Nephron progenitor cell (in vitro differentiated cells): ENCODE measurements at places on chromosomes 13 and 19.

DNA sequence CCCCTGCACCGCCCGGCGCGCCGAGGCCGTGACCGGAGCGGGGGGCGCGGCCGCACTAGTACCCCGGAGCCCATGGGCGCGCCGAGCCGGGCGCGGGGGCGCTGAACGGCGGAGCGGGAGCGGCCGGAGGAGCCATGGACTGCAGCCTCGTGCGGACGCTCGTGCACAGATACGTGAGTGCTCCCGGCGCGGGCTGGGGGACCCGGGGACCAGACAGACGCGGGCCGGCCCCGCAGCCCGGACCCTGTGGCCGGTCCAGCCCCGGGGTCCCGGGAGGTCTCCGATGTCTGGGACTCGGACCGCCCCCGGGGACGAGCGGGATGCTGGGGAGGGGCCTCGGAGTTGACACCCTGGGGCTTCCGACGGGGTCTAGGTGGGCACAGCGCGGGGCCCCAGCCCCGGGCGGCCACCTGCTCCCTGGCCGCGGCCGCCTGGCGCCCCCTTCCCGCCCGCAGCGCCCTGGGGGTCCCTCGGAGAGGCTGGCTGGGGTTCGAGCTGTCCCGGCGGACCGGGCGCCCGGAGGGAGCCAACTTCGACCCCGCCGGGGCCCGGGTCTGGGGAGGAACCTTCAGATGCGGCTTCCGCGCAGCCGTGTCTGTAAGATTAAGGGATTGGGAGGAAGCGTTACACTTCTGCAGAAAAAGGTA lies 568 bp downstream of the ATP11A start:
- peak; percentile 64 for DNase-seq

- peak; percentile 18 for DNase-seq
Observed at GRCh38 chr13:20414546-20415305, 110.9 kb downstream of the CRYL1 start.

DNA sequence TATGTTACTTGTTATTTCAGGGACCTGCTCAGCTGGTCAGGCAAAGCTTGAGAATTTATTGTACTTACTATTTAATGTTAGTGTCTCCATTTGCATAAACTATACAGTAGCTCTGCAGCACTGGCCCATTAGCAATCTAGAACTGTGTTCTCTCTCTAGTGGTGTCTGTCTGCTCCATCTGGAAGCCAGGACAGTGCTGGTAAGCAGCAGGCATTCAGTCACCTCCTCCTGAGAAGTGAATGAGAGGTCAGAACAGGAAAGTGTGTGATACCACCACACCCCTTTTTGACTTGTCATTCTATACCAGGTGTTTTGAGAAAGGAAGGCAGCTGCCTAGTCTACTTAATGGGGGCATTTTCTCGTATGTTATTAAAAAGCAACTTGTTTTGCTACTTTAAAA lies 3.9 kb downstream of the COG3 start:
- no peak for DNase-seq

- no peak for DNase-seq
Observed at GRCh38 chr13:65679240-65679639, 1550.9 kb downstream of the PCDH9 start.

DNA sequence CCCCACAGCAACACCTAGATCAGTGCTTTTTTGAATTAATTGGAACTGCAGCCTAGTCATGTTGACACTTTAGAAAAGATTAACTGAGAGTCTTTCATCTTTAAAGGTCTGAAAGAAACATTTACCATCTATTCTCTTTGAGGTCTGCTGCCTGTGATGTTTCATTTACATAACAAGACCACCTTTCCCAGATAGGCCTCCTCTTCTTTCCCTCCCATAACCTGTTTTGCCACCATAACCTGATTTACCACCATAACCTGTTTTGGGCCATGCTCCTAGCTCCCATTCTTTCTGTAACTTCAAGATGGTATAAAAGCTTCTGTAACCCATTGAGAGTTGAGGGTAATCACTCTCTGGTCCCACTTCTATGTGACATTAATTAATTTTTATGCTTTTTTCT lies 320.8 kb downstream of the PCDH20 start:
- no peak for DNase-seq

DNA sequence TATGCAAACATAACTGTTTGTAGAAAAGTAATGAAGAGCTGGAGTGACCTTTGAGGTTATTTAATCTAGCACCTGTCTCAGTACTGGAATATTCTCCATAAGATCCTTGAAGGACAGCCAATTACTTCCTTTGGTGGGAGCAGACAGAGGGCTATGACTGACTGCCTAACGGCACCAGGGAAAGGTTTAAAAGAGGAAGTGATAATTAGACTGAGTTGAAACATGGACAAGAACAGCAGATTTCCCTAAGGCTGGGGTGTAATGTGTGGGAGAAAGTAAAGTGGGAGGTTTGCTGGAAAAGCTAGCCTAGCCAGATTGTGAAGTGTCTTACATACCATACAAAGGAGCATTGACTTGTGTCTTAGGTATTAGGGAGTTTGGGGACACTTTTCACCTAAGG lies 191.3 kb upstream of the PCDH9 start:
- DNase-seq, result no peak

DNA sequence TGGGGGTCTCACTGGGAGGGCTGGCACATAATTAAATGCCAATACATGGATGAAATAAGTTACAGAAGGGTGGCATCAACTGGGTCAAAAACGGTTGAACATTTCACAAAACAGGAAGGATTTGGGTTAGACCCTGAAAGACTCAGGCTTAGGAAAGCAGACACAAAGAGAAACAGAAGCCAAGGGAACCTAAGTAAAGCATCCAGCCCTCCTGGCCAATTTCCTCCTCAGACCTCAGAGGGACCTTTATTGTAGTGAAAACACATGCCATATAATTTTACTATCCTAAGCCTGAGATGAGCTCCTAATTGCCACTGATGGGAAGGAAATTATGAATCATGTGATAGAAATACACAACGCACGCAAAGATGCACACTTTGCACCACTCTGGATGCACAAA lies 12.1 kb upstream of the CEACAM3 start:
- DNase-seq, result no peak

GRCh38 chr13:80096383-80096782 lies 244.5 kb downstream of the SPRY2 start:
- no peak for DNase-seq
